ENCODE measurements at places on chromosomes 11 and 22.

- DNase-seq = no peak
Measured at GRCh38 chr11:47375020-47375419, 3.3 kb downstream of the SPI1 start.

DNA sequence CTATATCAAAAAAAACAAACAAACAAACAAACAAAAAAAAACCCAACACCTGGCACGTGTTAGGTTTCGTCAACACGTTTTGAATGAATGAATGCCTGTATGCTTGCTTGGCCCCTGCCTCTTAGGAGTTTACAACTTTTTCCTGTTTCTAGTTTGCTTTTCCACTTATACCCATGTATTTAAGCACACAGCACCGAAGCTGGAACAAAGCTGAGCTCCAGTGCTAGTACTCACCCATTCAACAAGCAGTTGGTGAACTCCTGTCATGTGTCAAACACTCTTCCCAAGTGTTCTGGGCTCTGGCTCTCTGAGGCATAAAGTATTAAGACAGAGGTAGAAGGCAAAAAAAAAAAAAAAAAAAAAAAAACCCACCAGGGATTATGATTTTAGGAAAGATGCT lies 599.3 kb downstream of the BUD13 start:
- no peak for DNase-seq

DNA sequence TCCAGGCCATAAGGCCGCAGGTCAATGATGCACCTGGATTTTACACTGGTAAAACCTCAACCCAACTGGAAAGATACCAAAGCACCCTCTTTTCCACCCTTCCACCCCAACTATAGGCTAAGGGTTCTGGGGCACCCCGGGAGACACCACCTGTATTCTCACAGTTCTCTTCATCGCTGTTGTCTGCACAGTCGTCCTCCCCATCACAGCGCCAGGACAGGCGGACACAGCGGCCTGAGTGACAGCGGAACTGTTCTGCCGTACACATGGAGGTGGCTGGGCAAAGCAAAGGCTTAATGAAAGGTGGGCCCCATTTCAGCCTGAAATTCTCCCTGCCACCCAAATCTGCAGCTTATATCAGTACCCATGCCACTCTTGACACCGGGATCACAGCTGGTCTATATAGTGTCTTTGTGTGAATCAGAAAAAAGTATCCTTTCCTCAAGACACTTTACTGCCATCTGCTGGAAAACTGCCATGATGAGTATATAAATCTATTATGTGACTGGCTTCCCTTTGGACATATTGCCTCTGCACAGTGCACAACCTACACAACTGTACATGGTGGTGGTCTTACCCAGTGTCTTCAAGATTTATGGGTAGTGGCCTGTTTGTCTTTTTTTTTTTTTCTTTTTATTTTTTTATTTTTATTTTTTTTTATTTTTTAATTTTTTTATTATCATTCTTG lies 21.5 kb downstream of the LRP4 start:
- no peak for DNase-seq

GRCh38 chr11:130638033-130638432 lies 189.6 kb downstream of the ADAMTS15 start:
- no peak for DNase-seq

GRCh38 chr11:92276773-92277172 lies 52.2 kb downstream of the FAT3 start:
- DNase-seq = no peak

DNA sequence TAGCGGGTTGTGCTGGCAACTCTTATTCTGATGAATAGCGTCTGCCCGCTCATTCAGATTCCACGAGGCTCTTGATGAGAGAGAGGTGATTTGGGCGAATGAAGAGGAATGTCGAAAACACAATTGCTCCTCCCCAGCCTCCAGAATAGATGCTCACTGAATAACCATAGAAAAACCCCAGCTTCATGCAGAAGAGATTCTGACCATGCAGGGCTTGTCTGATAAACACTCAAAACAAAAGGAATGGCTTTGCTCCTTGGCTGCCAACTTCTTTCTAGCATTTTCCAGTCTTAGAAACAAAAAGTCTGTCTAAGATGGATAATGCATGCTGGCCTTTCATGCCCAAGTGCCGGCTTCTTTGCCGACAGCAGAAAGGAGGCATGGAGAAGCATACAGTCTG lies 569.5 kb downstream of the MN1 start:
- DNase-seq = no peak

GRCh38 chr22:37802310-37803194 lies 5.2 kb upstream of the GCAT start:
- DNase-seq = no peak

- no peak for DNase-seq
Measured at GRCh38 chr22:34070531-34070930, 150.3 kb upstream of the LARGE1 start.

DNA sequence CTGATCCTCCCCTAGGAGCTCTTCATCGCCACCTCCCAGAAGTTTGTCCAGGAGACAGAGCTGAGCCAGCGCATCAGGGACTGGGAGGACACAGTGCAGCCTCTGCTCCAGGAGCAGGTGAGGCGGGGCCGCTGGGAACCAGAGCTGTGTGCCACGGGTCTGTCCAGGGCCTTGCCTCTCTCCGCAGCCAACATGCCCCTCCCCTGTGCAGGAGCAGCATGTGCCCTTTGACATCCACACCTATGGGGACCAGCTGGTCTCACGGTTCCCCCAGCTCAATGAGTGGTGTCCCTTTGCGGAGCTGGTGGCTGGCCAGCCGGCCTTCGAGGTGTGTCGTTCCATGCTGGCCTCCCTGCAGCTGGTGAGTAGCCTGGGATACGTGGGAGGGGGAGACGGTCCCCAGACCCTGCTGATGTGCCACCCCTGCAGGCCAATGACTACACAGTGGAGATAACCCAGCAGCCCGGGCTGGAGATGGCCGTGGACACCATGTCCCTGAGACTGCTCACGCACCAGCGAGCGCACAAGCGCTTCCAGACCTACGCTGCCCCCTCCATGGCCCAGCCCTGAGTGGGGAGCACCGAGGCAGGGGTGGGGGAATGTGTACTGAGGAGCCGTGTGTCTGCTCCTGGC lies 2.5 kb downstream of the SCO2 start:
- no peak for DNase-seq

- no peak for DNase-seq
Measured at GRCh38 chr11:9888938-9889337, 225.1 kb downstream of the SWAP70 start.

GRCh38 chr11:126423743-126424142 lies 68.3 kb downstream of the ST3GAL4 start:
- DNase-seq = no peak

DNA sequence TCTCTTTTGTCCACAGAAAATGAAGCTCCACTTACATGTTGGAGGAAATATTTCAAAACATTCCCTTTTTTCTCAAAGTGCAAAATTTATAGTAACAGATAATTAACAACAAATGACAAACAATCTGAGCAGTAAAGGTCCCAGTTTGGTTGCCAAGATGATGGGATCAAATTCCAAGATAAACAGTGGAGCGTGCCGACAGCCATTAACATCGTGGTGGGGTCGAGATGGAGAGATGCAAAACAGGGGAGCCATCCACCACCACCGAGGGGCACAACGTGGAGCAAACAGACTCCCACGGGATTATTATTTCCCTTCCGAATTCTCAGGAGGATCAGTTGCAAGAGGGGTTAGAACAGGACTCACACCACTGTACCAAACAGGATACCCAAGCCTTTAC lies 17.2 kb downstream of the MPPED2 start:
- DNase-seq = no peak

DNA sequence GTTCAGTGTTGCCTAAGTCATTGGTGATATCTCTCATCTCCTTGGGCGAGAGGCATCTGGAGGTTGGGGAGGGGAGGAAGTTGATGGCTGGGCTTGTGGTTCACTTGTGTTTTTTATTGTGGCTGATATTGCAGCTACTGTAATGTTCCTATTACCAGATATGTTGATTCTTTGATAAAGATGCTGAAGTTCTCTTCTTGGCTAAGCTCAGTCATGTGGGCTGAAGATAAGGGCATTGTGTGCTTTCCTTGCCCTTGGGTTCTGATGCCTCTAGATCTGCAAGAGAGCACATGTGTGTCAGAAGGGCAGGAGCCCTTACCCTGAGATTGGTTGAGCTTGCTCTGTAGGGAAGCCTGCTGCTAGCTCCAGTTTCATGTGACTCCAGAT lies 12.0 kb downstream of the STX3 start:
- DNase-seq = no peak

GRCh38 chr11:10204021-10204420 lies 90.0 kb downstream of the SBF2 start:
- DNase-seq = no peak

DNA sequence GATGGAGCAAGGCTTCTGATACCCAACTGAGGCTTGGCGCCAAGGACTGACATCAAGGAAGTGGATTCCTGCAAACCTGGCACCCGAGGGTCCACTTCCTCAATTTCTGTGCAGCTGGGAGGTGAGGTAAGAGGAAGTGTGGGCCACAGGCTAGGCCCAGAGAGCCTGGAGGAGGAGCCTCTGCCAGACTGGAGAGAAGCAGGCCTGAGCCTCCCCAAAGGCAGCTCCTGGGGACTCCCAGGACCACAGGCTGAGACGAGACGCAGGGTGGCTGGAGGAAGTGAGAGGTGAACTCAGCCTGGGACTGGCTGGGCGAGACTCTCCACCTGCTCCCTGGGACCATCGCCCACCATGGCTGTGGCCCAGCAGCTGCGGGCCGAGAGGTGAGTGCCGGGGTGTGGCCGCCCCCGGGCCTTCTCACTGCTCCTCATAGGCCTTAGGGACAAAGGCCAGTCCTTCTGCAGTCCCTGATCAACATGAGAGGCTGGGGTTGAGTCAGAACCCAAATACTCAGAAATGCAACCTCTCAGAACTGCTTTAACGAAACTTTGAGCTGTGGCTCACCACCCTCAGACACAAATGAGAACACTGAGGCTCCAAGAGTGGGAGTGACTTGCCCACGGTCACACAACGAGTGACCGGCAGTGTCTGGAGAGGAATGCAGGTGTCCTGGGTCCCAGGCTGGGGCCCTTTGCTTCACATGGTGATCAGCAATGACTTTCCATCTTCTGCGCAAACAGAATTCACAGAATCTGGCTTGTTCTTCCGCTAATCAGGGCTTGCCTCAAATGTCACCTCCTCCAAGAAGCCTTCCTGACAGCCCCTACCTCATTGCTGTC lies at the start of gene NCF4:
NCF4 (plus strand) TSS at position 186 of the 839 bp plus-strand sequence; CDS start at position 352, 166 bp downstream.
- DNase-seq = no peak

DNA sequence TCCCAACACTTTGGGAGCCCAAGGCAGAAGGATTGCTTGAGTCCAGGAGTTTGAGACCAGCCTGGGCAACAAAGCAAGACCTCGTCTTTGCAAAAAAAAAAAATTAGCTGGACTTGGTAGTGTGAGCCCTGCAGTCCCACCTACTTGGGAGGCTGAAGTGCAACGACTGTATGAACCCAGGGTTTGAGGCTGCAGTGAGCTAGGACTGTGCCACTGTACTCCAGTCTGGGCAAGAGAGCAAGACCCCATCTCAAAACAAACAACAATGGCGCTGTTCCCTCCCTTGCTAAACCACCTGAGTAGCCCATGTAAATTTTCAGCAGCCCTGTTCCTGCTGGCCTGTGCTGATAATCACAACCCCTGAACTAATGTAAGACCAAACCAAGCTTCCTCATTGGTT lies 3.1 kb downstream of the LAMTOR1 start:
- DNase-seq = no peak

- DNase-seq = no peak
Measured at GRCh38 chr11:87447606-87448005, 409.9 kb downstream of the TMEM135 start.

- no peak for DNase-seq
Measured at GRCh38 chr22:43824724-43825420, 12.8 kb upstream of the EFCAB6 start.

DNA sequence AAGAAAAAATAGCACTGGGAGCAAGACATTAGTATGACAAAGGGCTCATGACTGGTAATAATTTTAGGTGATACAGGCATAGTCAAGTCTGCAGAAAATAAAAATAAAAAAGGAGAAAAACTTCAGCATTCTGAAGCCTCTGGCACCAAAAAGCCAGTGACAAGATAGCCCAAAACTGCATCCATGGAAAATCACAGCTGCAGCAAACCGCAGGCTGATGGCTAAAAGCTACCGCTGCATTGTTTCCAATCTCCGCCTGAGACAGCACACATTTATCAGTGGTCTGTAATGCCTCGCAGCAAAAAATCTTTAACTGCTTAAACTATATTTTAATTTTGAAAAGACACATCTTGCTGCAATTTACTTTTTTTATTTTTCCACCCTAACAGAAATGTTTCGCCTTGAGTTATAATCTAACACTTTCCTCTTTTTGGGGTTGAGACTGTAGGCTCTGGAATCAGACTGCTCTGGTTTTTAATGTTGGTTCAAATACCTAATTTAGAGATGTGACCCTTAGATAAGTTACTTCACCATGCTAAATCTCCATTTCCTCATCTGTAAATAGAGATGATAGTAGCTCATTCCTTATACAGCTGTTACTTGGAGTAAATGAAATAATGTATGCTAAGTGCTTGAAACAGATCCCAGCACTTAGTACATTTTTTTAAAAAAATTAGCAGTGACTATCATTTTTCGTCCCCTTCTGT lies 42.0 kb upstream of the FIBIN start:
- no peak for DNase-seq

GRCh38 chr22:32803020-32803737 lies 1.7 kb downstream of the TIMP3 start:
- peak; percentile 29 for DNase-seq

DNA sequence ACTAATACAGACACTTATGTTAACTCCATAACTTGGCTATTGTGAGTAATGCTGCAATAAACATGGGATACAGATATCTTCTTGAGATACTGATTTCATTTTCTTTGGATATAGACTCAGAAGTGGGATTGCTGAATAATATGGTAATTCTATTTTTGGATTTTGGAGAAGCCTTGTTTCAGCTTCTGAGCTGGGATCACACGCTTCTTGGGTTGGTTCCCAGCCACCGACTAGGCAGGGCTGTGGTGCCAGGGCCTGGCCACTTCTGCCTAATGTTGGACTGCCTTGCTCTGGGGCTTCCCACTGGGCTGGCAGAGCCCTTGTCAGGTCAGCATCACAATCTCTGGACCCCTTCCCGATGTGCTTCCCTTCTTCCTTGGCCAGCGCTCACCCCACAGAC lies 14.0 kb upstream of the MCHR1 start:
- DNase-seq = no peak

- DNase-seq = no peak
Measured at GRCh38 chr22:35498026-35498800, 42.4 kb upstream of the RASD2 start.

DNA sequence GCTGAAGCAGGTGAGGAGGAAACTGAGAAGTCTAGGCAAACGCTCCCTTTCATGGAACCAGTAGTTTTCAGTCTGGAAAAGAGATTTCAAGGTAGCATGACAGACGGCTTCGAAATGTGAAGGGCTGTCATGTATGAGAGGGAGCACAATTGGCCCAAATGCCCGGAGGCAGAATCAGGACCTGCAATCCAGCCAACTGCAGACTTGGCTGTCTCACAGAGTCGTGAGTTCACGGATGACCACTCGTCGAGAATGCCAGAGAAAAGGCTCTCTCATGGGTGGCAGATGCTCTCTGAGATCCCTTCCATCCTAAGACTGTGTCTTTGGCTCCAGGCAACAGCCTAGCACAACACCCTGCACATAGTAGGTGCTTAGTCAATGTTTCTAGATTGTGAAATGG lies 134.8 kb downstream of the DSCAML1 start:
- no peak for DNase-seq
